ENCODE measurements at places on chromosomes 6 and 20.

- no peak for DNase-seq
Observed at GRCh38 chr20:50867805-50868204, 63.4 kb downstream of the ADNP start.

- DNase-seq = no peak
Observed at GRCh38 chr6:119119989-119120388, 41.5 kb upstream of the FAM184A start.

- peak; percentile 10 for DNase-seq
Observed at GRCh38 chr20:45487231-45487635, 17.7 kb downstream of the WFDC2 start.

DNA sequence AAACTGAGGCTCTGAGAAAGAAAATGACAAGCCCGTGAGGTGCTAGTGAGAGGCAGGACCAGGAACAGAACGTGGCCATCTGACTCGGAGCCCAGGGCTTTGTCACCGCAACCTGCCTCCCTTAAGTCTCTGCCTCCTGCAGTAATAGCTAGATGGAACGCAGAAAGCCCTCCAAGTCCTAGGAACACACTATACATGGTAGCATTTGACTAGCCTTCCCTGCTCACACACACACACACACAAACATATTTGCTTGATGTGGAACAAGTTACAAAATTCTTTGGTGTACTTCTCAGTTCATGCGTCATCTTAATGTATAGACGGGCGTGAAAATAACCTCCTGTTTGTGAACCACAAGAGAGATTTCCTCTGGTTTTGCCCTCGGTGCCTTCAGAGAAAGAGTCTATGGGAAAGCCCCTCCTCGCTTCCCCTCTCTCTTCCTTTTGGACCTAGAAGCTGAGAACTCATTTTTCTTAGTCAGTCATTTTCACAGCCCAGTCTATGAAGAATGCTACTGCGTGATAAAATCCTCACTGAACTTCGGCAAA lies 38.8 kb downstream of the C6orf52 start:
- DNase-seq = no peak

DNA sequence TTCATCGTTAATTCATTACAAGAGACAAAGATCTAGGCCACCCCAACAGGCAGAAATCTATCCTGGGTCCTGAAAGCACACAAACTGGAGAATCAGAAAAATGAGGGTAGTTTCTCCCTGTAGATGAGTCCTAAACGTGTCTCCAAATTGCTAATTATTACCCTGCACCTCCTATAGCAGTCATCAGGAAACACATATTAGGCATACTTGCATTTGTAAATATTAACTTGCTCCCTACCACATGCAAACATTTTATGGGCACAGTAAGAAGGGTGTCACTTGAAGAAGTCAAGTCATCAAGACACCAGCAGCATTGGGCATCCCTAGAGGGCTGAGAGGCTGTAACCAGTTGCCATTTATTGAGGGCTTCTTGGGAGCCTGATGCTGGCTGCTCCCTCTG lies 17.9 kb upstream of the SIRPB1 start:
- no peak for DNase-seq

GRCh38 chr6:170174124-170174770 lies 116.6 kb downstream of the DLL1 start:
- DNase-seq = no peak

GRCh38 chr20:23419995-23420901 lies 1.0 kb downstream of the NAPB start:
- DNase-seq = peak; percentile 45

- DNase-seq = no peak
Observed at GRCh38 chr6:140077827-140078560, 703.5 kb upstream of the CITED2 start.

- DNase-seq = no peak
Observed at GRCh38 chr20:50305636-50306477, 115.2 kb downstream of the CEBPB start.

- DNase-seq = no peak
Observed at GRCh38 chr6:27679964-27680694, 207.2 kb upstream of the ZNF184 start.

- DNase-seq = no peak
Observed at GRCh38 chr6:130482645-130483390, 117.0 kb downstream of the TMEM200A start.

DNA sequence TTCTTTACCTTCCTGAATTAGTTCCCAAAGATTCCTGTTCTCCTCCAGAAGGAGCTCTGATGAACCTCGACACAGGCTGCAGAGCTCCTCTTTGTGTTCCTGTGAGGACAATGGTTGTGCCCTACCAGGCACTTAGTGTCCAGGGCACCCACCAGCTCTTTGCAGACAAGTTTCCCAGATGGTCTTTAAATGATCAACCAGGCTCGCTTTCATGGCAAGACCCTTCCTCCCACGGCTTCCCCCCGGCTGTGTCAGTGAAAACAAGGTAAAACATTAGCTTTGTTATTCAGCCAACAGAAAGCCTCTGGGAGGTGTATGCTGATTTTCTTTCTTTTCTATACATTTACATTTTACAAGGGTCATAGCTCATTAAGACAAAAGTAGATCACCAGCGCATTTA lies 32.3 kb upstream of the CNKSR3 start:
- DNase-seq = no peak

DNA sequence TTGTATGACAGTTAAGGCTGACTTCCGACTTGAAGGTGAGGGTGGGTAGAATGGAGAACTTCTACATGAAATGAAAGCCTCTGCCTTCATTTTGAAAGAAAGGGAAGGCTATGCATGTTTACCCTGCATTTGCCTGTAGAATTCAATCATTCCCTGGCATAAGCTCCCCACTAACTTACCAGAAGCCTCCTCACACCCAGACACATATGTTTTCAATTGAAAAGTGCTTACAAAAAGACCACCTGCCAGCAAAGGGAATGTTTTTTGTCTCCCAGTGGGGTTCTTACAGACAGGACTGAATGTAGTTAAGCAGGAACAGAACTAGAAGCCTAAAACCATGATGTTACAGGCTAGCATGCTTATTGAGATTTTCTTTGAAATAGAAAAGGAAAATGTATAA lies 392.1 kb upstream of the HSF2 start:
- DNase-seq = no peak

DNA sequence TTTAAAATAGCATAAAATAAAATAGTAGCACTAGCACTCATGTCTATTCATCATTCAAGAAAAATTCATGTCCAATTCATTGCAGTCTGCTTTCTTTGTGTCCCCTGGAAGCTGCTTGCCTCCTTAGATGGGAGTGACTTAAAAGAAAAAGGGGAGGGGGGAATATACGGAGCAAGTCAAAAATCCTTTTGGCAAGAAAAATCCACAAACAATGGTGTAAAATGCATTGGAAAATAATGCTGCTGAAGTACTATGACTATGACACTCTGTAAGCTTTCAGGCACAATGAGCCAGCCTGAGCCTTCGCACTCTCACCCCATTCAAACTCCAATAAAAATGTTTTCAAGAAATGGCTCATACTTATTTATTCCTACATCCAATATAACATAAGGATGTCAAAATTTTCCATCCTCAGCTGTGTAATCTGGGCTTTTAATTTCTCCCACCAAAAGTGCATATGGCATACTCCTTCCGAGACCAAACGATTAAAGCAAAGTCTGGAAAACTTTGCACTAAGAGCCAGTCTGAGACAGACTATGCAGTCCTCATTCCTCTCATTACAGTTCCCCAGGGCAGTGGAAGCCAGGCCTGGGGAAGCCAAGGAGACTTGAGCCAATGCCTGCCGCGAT lies 790 bp downstream of the NEDD9 start:
- no peak for DNase-seq

DNA sequence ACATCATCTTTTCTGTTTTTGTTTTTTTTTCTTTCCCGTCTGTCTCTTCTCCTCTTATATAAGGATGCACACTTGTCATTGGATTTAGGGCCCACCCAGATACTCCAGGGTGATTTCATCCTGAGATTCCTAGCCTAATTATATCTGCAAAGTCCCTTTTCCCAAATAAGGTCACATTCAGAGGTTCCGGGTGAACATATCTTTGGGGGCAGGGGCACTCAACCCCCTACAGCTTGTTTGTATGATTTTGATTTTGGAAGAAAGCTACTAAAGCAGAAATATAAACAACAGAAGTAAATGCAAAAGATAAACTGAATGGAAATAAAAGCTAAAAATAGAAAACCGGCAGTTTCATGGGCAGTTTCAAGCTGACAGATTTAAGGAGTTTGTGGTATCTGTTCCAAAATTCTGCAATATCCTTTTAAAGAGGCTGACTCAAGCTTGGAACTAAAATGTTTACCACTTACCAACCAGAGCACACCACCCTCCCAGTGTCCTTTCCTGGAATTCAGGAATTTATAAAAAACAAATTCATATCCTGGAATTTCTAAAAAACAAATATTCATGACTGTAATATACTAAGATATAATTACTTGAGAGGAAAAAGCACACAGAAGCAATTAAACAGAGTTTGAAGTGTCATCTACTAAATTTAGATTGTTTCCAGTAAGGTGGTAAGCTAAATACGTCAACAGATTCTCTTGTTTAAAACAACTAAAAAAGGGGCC lies 100.0 kb upstream of the CARMIL1 start:
- DNase-seq = no peak

DNA sequence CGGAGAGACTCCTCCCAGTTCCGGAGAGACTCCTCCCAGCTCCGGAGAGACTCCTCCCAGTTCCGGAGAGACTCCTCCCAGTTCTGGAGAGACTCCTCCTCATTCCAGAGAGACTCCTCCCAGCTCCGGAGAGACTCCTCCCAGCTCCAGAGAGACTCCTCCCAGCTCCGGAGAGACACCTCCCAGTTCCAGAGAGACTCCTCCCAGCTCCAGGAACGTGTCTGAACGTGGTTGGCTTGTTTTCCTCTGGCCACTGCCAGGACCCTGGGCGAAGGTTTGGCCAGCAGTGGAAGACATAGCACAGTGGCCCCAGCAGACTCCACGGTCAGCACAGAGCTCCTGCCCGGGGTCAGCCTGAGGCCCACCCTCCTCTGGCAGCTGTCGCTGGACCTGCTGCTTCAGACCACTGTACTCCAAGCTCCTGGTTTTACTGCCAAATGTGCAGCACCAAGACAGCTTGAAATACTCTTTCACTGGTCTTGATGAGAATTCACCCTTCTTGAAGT lies 122.3 kb upstream of the AFDN start:
- no peak for DNase-seq

DNA sequence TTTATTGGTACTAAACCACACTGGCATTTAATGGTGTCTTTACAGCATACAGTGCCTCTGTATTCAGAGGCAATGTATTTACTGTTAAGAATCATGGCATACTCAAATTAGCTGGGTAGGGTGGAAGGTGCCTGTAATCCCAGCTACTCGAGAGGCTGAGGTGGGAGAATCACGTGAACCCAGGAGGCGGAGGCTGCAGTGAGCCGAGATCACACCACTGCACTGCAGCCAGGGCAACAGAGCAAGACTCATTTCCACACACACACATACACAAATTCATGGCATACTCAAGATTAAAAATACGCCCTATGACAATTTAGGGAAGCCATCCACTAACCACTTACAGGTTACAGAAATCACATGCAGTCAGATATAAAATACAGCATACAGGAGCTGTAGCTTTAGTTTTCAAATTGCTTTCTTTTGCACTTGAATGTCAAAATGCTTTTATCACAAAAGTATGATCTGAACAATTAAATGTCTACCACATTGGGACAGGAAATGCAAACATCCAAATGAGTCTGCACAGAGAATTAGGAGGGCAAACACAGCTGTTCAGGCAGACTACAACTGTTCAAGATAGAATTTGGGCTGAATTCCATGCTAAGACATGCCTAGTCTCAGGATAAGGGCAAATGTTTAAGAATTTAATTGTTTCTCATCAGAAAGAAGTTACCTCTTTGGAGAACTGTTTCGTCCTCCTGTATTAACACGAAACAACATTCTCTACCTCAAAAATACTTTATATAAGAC lies 36.4 kb downstream of the CSNK2A1 start:
- DNase-seq = no peak

GRCh38 chr6:95133578-95133977 lies 443.8 kb upstream of the MANEA start:
- DNase-seq = no peak

DNA sequence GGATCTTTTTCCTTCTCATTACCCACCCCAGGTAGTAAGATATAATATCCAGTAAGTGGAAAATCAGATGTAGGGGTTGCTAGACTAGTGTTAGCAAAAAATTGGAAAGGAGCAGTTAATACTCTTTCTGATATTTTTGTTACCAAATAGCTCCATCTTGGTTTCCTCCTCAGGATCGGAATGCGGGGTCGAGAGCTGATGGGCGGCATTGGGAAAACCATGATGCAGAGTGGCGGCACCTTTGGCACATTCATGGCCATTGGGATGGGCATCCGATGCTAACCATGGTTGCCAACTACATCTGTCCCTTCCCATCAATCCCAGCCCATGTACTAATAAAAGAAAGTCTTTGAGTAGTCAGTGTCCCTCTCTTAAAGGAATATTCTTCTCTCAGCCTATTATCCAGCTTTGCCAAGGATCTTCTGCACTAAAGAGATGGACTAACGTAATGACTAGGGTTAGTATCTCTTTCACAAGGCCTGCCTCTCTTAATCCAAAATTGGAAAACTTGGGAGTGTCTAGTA lies 1.5 kb downstream of the ROMO1 start:
- DNase-seq = no peak

- DNase-seq = no peak
Observed at GRCh38 chr6:152277826-152278329, 359.3 kb downstream of the SYNE1 start.

GRCh38 chr20:50545126-50545525 lies 34.9 kb downstream of the PTPN1 start:
- no peak for DNase-seq

- DNase-seq = no peak
Observed at GRCh38 chr6:166267526-166267925, 40.7 kb downstream of the PRR18 start.

GRCh38 chr6:135002974-135003703 lies 51.5 kb downstream of the HBS1L start:
- no peak for DNase-seq

- DNase-seq = no peak
Observed at GRCh38 chr20:22546344-22546743, 38.0 kb downstream of the FOXA2 start.

DNA sequence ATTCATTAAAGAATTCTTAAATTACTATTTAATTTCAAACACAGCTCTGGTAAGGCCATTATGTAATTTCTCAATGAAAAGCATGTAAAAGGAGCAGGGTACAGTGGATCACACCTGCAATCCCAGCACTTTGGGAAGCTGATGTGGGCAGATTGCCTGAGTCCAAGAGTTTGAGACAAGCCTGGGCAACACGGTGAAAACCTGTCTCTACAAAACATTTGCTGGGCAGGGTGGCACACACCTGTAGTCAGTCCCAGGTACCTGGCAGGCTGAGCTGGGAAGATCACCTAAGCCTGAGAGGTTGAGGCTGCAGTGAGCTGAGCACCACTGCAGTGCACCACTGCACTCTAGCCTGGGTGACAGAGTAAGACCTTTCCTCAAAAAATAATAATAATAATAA lies 37.4 kb downstream of the MDN1 start:
- DNase-seq = no peak

DNA sequence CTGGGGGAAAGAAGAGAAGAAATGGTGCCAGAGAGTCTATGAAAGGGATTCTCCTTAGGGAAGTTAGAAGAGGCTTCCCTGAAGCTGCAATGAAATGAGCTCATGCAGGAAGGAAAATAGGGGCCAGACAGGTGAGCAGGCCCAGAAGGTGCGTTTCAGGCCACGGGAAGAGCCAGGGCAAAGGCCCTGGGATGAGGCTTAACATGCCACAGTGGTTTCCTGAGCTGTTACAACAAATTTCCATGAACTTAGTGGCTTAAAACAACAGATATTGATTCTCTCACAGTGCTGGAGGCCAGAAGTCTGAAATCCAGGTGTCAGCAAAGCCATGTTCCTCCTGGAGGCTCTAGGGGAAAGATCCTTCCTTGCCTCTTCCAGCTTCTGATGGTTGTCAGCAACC lies 167.9 kb downstream of the TFAP2C start:
- no peak for DNase-seq
